ENCODE measurements at places on chromosomes 5 and 9.

DNA sequence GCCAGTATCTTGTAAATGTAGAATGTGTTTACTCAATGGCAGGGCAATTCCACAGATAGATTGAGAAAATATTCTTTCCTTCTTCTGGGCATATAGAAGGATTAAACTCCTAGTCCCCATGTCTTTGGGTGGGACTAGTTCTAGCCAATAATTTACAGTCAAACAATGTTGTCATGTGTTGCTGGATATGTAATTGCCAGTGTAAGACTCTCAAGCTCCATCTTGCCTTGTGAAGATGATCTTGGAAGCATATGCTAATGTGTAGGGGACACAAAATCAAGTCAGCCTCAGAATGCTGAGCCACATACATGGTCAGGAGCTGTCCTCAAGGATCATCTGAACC lies 386.9 kb downstream of the CETN3 start:
- DNase-seq = no peak

DNA sequence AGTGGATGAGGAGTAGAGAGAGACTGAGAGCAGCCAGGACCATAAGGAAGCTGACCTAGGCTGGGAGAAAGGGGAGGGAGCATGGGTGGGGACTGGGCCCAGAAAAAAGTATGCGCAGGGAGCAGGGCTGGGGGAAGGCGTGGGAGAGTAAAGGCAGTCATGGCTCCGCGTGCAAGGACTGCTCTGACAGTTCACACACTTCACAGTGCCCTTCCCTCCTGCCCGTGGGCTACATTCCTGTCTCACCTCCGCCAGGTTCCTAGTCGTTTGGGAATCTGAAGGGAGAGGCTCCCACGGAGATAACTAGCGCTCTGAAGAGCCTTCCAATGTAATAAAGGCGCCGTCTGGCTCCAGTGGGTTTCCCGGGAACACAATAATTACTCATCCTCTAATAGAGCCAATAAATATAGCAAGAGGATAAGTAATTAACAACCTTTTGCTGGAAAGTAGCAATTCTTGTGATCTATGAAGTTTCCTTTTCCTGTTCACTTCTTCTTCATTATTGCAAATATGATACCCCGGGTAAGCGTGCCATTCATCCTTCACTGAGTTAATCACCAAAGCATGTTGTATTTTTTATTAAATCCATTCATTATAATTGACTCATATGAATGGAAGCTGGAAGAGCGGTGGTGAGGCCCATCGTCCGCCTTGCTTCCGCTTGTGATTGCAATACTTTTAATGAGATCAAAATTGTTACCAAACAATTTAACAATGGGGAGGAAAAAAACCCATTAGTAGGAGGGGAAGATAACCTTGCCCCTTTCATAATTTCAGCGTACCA lies 39.3 kb downstream of the TTLL11 start:
- no peak for DNase-seq

DNA sequence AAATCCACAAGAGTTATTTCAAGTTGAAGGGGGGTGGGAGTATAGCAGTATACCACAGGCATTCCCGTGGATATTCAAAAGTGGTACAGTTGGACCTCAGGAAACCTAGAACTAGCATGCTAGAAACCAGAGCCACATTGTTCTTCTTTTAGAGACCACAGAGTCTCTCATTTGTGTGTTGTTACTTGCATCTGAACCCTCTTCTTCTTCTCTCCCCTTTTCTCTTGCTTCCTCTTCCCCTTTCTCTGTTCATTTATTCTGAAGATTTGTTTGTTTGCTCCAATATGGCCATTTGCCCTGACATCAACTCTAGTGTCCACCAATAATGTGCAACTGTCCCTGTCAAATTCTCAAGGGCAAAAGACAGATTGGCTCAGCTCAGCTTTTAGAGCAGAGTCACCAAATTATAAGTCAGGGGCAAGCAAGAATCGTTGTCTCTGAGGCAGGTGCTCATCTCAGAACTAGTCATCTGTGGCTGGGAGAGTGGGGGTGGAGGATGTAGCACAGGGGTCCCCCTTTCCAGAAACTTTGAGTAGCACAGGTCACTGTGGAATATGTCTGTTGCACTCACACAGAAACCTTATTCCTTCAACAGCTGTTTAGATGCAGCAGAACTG lies 321.1 kb downstream of the ARRDC3 start:
- no peak for DNase-seq

DNA sequence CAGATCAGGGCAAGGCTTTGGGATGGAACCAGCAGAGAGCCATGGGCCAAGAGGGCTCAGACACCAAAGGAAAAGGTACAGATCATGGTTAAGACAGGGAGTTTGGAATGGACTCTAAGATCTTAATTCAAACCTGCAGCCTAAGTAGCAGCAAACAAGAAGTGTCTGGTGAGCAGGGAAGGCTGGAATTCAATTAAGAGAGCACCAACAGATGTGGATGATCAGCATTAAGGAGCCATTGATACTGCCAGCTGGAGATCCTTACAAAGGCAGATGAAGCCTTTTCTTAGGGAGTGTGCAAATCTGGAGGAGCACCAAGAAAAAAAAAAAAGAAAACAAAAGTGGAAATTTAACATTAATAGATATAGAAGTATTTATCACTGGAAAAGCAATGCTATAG lies 516.8 kb downstream of the RASEF start:
- no peak for DNase-seq

DNA sequence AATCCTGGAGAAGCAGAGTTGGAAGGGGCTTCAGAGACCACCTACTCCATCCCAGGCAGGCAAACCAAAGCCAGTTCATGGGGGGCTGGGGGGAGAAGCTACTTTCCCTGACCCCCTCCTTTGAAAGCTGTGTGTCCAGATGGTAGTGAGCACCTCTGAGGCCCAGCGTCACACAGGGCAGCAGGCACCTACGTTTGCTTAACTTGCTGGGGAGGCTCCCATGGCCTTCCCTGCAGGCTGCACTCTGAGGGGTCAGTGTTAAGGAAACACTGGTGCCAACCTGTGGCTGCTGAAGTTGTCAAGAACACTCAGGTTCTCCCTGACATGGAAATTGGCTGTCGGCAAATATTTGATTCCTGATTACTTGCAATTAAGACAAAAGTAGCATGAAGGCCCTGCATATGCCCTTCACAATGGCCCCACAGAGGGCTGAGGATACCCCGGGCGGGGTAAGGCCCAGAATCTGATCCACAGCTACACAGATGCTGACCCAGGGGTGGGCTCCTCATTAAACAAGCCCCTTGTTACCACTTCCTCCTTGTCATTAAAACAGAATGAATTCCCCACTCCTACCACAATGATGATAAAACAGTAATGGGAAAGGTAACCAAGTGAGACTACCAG lies 208.5 kb downstream of the FSTL4 start:
- DNase-seq = no peak

- no peak for DNase-seq
Observed at GRCh38 chr9:24614070-24614469, 68.4 kb upstream of the IZUMO3 start.

All from hepatic stellate cell (primary cell).